ENCODE measurements at places on chromosomes 6 and 20. TPM values are rescaled to one million over a fixed set of nuclear protein-coding genes. Genes with fewer than 3 reads are reported as not detected.
A peak's percentile ranks its signal among the peaks of the same experiment; 100 is the strongest.

DNA sequence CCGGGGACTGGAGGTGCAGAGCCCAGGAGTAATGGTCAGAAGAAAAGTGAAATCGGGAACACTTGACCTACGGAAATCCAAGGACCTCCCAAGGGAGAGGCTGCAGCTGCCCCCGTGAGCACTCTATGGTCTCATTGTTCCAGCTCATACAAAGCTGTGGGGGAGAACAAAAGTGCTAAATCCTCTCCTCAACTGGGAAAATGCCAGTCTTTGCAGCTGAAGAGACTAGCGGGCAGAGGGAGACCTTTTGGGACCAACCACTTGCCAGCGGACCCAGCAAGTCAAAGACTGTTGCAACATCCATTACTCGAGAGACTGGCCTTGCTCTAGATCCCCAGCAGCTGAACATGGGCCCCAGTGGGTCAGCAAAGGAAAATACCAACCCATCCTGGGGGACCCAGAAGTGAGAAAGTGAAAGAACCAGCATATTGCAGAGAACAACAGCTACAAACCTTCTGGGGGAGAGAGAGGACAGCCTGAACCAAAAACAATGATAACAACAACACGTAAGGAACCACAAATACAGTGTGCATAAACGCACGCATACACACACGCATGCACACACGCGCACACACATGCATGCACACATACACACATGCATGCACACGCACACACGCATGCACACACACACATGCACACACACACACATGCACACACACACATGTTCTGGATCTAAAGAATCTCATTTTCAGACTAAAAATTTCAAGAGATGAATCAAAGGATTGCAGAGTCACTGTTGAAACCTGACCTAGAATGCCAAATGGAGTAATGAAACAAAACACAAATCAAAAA is 24.7 kb upstream of the ELMO2 start:
- no peak for DNase-seq

Gene NKAPL
- not detected for total RNA-seq

- peak; percentile 77 for DNase-seq
Observed at GRCh38 chr20:32535953-32536823, 48.9 kb downstream of the NOL4L start.

Gene CTAGE9
- not detected for total RNA-seq

- no peak for DNase-seq
Observed at GRCh38 chr6:139903411-139904157, 529.1 kb upstream of the CITED2 start.

Gene C6orf136
- 12.0 TPM for total RNA-seq

DNA sequence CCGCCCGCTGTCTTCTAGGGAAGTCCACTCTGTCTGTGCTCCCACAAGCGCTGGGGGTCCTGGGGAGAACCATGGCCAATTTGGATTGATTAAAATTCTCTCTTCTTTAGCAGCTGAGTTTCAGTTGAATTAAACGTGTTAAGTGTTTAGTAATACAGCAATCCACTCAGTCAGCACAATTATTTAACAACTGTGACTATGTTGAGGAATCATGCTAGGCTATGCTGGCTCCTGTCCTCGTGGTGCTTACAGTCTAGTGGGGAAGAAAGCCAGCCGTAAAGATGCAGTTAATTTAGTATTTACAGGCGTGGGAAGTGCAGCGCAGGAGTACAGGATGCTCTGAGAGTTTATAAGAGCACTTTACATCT is 88.9 kb upstream of the FOXP4 start:
- no peak for DNase-seq

DNA sequence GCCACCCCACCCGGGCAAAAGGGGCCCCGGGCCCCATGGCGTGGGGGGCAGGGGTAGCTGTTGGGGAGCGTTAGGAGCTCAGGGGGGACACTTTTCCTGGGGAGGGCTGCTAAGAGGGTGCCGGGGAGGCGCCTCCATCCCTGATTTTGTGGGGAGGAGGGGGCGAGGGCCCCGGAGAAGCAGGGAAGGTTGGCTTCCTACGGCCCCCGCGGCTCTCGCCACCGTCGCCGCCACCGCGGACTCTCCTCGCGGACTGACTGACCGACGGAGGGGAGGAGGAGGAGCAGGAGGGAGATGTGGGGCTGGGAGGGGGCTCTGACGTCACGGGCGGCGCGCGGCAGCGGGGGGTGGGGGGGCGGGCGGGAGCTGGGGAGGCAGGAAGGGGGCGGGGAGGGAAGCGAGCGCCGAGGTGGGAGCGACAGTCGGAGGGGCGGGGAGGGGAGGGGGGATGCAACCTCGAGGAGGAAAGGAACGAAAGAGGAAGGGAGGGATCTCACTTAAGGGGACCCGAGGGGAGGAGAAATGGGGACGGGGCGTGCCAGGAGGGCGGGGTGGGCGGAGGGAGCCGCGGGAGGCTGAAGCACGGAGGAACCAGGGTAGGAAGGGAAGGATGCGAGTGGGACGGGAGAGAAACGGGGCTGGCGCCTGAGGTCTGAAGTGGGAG is 5.1 kb downstream of the GABBR1 start:
- DNase-seq: peak; percentile 64

DNA sequence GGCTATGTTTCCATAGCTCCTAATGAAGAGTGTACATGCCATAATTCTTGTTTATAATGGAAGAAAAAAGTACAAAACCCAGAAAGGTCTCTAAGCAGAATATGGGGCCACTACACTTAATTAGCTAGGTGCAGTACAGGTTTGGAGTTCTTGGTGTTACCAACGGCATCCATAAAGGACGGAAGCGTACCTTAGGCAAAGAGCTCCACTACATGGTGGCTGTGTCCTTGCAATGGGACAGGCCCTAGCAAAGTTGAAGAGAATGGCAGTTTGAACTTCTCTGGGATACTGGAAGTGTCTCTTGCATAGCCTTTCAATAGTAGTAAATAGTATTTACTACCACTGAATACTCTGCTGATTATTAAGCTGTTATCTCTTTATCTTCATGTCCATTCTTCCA is 371.7 kb upstream of the MMS22L start:
- no peak for DNase-seq

Gene KIF3B
- 21.3 TPM for total RNA-seq

DNA sequence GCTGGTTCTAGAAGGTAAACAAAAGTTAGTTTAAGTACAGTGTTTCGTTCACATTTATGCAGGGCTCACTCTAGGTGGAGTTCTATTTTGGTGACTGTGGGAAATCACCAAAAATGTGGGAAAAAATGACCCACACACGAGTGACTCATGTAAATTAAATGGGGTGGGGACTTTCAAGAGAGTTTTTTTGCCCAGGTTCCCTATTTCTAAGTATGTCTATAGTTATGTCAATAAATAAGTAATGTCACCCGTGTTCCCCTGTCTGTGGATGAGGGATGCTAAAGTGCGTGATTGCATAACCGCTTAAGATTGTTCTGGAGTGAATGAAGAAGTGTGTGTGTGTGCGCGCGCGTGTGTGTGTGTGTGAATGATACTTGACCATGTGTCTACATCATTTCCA is 69.1 kb downstream of the MYB start:
- no peak for DNase-seq

Gene CNBD2
- 3.5 TPM for total RNA-seq
